ENCODE measurements at places on chromosomes 2 and 18.

DNA sequence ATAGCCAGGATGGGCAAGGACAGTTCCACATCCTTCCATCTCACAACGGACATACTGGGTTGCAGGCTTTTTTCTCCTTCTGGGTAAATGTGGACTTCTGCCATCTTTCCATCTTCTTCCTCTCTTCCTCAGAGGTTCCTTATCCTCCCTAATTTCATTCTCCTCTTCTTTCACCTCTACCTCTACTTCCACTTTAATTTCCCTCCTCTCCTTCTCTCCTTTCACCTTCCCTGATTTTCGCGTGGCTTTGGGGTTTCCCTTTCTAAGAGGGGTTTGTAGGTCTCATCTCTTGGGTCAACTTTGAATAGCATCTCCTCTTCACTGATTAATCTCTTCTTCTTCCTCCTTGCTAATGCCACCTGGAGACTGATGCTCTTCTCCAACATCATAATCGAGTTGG, 17.1 kb downstream of the POLR2D start:
- DNase-seq = no peak

- DNase-seq = no peak
Measured at GRCh38 chr2:8605351-8606065, 76.3 kb upstream of the ID2 start.

- no peak for DNase-seq
Measured at GRCh38 chr2:5394223-5394622, 298.0 kb upstream of the SOX11 start.

DNA sequence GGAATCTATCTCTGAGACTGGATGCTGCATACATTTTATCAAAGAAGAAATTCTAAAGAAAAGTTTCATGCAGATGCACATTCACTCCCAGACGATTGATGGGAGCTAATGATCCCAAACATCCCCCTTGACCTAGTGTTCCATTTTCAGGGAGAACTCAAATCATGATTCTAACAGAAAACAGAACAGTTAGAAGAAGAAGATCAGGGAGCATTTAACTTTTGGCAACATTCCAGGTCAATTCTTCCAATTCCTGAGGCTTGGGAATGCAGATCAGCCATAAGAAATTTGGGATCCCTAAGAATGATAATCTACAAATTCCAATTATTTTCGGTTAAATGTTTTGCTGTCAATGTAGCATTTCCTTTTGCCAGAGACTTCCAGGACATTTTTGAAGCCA, 96.6 kb downstream of the CPO start:
- no peak for DNase-seq

GRCh38 chr2:32008805-32009515, 1.8 kb downstream of the MEMO1 start:
- DNase-seq = no peak

GRCh38 chr2:72035518-72036172, 112.0 kb downstream of the CYP26B1 start:
- no peak for DNase-seq

DNA sequence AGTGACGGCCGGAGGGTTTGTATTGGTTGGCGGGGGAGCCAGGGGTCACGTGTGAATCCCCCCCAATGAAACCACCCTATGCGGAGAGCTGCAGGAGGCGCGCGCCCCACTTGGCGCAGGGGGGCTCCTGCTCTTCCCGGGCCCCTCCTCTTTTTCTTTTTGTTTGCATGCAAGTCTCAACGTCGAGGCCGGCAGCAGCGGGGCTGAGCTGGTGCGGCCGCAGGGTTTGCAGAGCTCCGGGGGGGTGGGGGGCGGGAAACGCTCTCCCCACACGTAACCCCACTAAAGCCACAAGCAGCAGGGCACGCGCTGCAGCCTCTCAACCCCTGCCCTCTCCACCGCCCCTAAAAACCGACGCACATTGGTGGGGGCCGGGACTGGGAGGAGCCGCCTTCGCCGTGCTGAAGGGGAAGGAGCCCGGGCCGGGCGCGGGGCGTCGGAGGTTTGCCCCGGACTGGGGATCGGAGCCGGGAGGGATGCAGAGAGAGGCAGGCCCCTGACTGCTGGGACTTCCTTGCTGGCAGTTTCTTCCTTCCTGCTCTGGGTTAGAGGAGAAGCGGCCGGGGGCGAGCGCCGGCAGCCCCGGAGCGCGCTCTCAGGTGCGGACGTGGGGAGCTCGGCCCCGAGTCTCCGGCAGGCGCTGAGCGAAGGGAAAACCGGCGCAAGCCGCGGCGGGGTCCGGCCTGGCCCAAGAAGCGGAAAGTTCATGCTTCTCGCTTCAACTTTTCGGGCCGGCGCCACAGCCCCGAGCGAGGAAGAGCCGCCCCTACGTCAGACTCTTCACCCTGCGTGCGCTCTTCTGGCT, 864 bp downstream of the LBH start:
- DNase-seq = peak; percentile 43

DNA sequence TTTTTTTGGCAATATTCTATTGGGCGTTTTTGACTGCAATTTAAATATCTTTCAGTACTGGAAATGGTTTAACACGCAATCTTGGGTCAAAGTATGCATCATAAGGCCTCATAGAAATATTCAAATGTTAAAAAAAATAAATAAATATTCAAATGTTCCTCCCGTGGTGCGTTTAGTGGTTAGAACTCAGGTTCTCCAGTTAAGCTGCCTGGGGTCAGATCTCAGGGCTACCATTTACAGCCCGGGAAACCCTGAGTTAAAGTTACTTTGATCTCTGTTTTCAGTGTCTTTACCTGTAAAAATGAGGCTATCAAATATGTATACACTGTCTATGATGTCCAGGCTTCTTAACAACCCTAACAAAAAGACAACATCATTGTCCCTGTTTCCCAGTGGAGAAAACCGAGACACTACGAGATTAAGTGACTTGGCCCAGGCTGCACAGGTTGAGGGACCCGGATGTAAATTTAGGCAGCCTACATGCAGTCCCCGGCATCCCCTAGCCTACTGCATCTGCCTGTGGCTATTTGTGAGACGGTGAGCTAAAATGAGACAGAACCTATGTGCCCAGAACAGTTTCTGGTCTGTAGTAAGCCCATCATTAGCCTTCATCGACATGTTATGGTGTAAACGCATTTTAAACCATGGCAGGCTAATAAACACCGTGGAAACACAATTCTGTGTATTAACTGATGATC, 1.7 kb downstream of the FHL2 start:
- no peak for DNase-seq

- DNase-seq = no peak
Measured at GRCh38 chr2:226802573-226802972, 3.0 kb upstream of the IRS1 start.

DNA sequence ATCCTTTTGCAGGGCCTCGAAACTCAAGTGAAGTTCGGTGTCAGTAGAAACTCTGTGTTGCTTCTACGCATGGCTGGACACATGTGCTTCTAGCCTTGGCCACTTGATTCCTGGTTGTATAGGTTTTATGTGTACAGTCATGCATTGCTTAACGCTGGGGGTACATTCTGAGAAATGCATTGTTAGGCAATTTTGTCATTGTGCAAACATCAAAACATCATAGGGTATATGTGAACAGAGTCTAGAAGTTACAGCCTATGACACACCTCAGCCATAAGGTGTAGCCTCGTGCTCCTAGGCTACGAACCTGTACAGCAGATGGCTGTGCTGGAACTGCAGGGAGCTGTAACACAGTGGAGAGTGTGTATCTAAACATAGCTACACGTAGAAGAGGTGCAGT, 39.4 kb downstream of the TMEM18 start:
- DNase-seq = no peak

DNA sequence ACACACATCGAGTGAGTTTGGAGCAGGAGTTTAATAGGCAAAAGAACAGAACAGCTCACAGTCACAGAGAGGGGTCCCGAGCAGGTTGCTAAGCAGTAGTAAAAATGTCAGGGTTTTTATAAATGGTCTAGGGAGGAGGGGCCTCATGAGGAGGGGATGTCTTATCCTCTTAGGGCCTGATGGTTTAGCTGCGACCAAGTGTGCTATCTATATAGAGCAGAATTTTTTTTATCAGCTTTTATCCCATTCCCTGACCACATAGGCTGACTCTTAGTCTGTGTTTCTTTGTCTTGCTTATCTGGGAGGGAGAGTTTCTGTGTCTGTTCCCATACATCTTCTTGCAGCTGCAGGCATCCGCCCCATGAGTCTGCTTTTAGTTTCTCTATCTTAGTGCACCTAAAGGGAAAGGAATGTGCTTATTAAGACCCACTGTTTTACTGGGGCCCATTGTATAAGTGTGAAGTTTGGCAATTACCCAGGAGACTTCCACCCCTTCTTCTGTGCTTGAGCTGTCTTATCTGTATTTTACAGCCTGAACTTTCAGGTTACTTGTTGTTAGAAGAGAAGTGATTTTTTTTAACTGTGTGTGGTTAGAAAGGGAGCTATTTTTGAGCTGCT, 30.4 kb upstream of the GMCL1 start:
- DNase-seq = no peak

- DNase-seq = no peak
Measured at GRCh38 chr2:105640246-105640645, 104.5 kb upstream of the NCK2 start.

DNA sequence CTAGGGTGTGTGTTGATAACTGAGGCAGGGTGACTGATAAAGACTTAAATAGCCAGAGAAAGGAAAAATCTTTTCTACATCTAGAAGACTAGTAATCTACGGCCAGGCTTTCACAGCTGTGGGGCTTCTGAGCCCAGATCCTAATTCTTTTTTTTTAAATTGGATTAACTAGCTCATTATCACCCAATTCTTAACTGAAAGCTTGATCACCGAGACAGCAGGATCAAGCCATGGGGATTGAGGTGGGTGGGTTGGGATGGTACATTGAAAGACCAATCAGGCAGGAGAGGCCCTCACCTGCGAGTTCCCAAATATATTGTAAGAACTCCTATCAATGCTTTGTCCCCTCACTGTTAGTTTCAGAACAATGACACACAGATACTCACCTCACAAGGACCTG, 20.0 kb upstream of the NFE2L2 start:
- no peak for DNase-seq

DNA sequence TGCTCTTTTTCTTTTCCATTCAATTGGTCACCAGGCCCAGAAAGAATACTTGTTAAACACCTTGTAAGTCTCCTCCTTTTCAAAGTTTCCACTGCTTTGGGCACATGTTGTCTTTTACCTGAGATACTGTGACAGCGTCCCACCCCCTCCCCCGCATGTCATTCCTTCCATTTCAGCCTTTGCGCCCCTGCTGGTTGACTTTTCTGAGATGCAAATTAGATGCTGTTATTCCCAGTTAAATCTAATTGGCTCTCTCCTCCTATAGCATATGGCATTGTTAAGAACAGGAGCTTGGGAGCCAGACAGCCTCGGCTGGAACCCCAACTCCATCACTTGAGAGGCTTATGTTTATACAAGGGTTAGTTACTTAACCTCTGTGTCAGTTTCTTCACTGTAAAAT, 80.3 kb upstream of the GAREM1 start:
- no peak for DNase-seq

GRCh38 chr18:78655921-78656320, 323.7 kb upstream of the SALL3 start:
- DNase-seq = no peak

- DNase-seq = no peak
Measured at GRCh38 chr2:234091432-234091879, 41.0 kb downstream of the SPP2 start.

- DNase-seq = no peak
Measured at GRCh38 chr2:218727502-218728165, 17.0 kb downstream of the TTLL4 start.

DNA sequence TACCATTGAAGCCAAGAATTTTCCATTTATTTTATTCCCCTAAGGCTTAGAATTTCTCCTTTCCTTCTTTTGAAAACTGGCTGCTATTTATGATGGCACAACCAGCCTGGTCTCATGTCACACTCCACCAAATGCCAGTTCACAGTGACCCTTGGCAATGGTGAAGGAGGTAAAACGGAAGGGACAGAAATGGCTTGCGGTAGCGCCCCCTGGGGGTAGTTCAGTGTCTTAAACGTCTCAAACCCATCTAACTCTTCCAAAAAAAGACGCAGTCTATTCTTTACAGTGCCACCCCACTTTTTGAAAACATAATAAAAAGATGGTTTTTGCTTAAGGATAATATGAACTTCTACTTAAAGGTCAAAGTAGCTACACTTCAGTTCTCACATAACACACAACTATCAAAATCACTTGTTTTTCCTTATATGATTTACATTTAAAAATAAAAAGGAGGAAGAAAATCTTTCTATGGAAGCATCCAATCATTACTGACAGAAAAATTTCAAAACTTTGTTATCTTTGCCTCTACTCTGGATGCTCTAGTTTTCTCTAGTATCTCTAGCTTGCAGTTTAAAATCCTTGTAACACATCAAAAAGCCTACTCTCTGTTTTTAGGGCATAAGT, 28.0 kb downstream of the PNO1 start:
- no peak for DNase-seq

- DNase-seq = no peak
Measured at GRCh38 chr2:223238301-223238700, 186.3 kb downstream of the KCNE4 start.

GRCh38 chr18:48172226-48173006, 236.8 kb downstream of the ZBTB7C start:
- no peak for DNase-seq

GRCh38 chr2:149020432-149020851, 18.1 kb upstream of the LYPD6B start:
- DNase-seq = no peak

Data from head of caudate nucleus (tissue), 42 donors.